RKO (cell line): ENCODE measurements at places on chromosomes 12 and 14.
A peak's percentile ranks its signal among the peaks of the same experiment; 100 is the strongest.

GRCh38 chr12:56377310-56377988 is 14.8 kb upstream of the APOF start:
- peak; percentile 73 for DNase-seq

GRCh38 chr12:32322354-32322753 is 77.0 kb upstream of the FGD4 start:
- no peak for DNase-seq

DNA sequence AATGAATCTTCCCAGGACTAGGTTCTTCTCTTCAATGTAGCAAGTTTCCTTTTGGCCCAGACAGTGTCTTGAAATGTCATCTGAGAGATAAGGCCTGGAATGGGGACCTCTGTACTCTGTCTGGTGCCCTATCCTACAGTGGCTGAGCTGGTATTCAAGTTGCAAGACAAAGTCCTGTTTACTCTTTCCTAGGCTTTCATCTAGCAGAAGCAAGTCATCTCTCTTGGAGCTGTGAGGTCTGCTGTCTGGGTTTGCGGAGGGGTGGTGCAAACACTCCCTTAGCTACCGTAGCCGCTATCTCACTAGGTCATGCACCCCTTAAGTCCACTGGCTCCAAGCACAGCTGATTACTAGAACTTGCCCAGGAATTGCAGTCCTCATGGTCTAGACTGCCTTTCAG is 149.7 kb upstream of the SLC16A7 start:
- DNase-seq: no peak

DNA sequence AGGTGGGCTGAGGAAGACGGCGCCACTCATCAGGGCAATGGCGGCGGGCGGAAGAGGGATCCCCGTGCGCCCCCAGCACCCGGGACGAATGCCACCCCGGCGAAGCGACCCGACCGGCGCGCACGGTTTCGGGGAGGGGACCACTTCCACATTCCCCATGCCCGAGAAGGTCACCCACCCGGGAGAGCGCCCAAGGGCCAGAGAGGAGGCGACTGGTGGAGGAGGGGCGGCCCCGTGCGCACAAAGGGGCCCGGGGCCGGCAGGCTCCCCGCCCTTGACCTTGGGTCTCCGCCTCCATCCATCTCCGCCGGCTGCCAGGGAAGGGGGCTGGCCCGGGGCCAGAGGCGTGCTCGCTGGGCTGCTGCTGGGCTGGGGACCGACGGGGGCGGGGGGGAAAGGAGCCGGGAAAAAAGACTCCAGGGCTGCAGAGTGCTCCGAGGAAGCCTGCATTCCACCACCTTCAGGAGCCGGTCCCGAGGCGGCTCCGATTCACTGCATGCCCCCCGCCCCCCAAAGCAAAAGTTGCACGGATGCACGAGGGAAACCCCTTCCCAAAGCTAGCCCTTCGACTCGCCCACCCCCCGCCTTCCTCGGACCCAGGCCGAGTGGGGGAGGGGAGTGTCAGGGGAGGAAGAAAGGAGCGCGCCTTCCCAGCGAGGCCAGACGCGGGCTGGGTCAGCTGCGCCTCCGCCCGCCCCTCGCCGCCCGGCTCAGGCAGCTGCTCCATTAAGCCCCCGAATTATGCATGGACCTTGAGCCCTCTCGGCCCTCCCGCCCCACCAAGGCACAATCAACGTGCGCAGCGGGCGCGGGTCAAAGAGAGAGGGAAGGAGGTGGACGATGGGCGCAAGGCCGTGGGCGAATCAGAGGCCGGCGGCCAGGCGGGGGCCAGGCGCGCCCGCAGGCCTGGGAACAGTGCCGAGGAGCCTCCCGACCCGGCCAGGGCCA is 26.2 kb downstream of the BCL11B start:
- no peak for DNase-seq

DNA sequence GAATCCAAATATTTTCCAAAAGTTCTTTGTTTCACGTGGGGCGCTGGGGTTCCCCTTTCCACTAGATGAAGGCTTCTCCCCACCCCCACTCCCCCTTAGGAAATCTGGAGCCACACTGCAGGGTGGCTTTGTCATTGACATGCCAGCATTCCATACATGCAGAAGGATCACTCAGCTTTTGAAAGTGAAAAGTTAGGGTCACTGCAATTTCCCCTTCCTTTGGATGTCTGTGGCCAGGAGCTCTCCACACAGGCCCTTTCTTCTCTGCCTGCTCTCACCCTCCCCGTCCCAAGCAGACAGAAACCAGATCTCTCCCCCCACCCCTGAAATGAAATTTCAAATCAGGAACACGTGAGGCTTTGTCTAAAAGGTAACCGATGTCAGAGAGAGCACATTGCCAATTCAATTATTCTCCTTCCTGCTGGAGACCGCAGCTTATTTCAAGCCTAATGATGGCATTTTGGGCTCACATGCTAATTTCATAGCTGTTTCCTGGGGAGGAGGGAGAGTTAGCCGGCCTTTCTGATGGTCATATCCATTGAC is 153.9 kb upstream of the RFLNA start:
- no peak for DNase-seq

- no peak for DNase-seq
Observed at GRCh38 chr14:81141426-81141825, 79.3 kb downstream of the GTF2A1 start.

GRCh38 chr14:102117852-102118251 is 21.8 kb upstream of the WDR20 start:
- DNase-seq: no peak

DNA sequence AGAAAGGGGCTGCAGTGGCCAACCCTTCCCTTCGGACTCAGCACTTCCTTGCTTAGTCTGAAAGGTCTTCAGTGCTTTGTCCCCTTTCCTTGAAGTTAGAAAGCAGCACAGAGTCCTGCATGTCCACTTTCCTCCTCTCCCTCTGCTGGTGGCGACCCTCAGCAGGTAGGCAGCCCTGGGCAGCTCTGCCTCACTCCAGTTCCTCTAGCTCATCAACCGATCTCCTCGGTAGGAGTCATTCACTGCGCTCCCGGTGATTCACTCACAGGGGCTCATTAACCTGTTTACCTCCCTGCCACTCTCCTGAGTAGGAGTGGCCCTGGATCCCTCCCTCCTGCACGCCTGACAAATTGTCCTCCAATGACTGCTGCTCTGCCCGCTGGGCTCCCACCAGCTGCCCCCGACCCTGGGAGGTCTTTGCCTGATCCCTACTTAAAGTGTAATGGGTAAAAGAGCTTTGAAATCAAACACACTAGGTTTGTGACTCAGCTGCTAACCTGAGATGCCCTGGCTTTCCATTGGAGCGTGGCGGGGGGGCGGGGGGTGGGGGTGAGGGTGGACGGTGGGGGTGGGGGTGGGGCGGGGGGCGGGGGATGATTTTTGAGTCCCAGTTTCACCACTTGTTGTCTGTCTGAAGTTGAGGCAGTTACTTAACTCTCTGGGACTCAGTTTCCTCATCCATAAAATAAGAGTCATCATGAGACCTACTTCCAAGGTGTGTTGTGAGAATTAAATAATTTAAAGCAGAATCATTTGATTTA is 4.2 kb downstream of the SCNN1A start:
- DNase-seq: peak; percentile 74

DNA sequence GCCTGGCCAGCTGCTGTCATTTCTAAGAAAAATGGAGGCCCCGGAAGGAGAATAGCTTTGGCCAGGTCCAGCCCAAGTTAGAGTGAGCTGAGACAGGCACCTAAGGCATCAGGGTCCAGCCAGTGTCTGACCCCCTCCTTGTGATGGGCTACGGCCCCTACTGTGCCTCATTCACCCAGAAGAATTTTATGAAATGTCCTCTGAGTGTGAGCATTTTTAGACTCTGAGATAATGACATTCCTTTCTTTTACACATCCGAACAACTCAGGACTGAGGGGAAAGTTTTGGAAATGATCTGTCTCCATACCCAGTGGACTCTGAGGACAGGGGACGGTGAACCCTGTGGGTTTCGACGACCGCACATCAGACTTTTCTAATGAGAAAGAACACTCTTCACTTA is 50.4 kb downstream of the SLC24A4 start:
- no peak for DNase-seq

DNA sequence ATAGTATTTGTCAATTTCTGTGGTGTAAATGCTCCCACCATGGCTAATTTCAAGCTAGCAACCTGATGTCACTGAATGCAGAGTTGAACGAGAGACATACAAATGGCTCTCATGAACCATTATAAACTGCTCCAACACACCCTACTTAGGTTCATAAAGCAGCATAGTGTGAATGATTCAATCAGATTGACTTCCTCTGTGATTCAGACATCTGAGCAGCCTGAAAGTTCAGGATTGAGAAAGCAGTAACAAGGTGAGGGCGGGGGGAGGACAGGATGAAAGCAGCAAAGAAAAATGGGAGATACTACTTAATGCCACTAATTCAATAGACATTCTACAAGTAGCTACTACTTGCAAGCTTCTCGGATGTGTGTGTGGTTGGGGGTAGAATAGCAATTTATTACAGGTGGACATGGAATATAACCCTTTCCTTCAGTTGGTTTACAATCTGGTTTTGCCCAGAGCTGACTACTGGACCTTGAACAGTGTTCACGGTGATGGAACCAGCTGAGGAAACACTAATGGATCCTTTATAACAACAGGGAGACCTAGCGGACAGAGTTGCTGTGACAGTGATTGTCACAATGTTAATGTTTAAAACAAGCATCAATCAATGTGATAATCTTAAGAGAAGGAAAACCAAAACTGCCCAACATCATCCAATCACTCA is 52.5 kb upstream of the PELI2 start:
- no peak for DNase-seq

GRCh38 chr14:101869217-101869616 is 95.2 kb upstream of the DYNC1H1 start:
- no peak for DNase-seq

DNA sequence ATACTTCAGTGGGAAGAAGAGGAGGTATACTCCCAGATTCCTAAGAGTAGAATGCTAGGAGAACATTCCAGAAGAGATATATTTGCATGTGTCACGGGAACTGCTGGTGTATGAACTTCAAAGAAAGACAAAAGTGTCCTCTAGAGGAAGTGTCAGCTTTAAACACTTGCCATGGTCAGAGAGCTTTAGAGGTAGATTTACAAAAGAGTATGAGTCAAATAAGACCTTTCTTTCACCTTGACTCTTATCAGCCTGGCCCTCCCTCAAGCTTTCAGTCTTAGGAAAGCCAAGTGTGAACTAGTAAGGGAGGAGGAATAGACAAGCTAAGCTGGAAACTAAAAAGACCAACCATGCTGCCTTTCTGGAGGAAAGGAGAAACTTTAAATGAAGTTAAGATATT is 34.7 kb downstream of the COX8C start:
- no peak for DNase-seq

DNA sequence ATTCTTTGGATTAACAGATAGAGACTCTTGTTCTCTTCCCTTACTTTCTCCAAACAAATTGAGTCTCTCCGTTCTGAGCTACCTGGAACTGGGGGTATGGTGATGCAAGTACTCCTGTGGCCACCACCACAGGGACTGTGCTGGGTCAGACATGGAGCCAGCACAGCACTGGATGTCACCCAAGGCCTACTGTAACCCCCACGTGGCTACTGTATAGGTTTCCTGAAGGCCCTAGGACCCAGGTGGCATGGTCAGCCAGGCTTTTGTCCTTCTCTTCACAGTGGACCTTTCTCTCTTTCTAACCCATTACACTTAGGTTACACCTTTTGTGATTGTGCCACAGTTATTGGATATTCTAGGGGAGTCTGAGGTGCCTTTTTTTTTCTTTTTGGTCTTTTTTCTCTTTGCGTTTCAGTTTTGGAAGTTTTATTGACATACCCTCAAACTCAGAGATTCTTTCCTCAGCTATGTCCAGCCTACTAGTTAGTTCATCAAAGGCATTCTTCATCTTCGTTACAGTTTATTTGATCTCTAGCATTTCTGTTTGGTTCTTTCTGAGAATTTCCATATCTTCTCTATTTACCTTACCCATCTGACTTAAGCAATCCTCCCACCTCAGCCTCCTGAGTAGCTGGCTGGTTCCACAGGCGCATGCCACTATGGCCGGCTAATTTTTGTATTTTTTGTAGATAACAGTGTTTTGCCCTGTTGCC is 6.0 kb upstream of the KLHDC2 start:
- no peak for DNase-seq

GRCh38 chr14:68109132-68109900 is 289.7 kb downstream of the RAD51B start:
- no peak for DNase-seq

- DNase-seq: no peak
Observed at GRCh38 chr12:46764005-46764404, 61.8 kb downstream of the SLC38A4 start.

DNA sequence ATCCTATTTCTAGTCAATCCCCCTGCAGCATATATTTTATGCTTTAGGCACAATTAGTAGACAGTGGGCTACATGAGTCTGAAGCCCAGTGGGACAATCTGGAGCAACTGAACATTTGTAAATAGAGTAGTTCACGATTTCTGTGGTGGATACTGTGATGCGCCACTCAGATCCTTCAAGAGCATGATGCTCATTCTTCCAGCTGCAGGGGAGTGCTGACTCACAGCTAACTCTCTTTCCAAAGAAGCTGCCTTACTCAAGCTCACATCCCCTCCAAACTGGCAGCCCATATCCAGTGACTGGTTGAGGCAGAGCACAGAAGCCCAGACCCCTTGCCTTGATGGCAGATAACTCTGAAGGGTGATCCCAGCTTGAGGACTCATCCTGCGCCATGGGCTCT is 224.2 kb upstream of the EEA1 start:
- DNase-seq: peak; percentile 2

GRCh38 chr14:102131741-102132140 is 8.0 kb upstream of the WDR20 start:
- DNase-seq: no peak

- DNase-seq: no peak
Observed at GRCh38 chr12:6551496-6552139, 4.2 kb downstream of the IFFO1 start.

DNA sequence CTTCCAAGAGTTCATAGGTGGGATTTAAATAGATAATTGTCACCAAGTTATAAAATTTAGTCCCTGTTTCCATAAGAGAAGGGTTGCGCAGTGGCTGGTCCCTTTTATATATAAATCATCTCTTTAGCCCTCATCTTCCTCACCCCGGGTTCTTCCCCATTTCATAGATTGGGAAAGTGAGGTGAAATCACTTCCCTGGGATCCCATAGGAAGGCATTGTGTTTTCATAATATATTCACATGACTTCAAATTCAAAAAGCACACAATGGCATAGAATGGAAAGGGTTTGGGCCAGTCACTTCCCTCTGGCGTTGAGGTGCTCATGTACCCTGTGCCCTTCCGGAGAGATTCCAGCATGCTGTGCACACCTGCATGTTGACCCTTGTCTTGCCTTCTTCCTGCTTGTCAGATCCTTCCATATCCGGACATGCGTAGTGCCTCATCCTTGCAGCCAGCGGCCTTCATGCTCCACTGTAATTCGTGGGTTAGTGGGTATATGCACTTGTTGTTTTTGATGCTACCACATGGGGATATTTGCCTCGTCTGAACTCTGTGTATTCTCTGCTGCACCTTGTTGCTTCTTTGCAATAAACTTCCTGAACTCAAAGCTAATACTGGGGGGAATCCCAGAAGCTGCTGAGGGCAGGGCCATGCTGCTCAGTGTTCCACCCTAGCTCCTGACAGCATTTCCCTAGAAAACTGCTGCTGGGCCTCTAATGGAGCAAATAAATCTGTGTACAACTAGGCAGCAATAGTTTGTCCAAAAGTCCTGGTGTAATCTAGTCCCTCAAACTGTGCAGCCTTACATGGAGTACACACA is 59.6 kb downstream of the ANAPC7 start:
- DNase-seq: no peak
